Subcutaneous adipose tissue (tissue), 4 donors: ENCODE measurements at places on chromosomes 13 and 19. TPM values are rescaled to one million over a fixed set of nuclear protein-coding genes. Genes with fewer than 3 reads are reported as not detected.

Gene SDHAF1
- total RNA-seq: 46.9 TPM

Gene ICAM5
- 0.16 TPM for total RNA-seq

Gene CD177
- total RNA-seq: 3.6 TPM

Gene WDR87
- total RNA-seq: not detected

Gene CACNG7
- total RNA-seq: not detected

Gene ZNF44
- 15.0 TPM for total RNA-seq

Gene SLC8A2
- total RNA-seq: not detected

Gene MED29
- total RNA-seq: 28.9 TPM

Gene SEMA6B
- total RNA-seq: 5.7 TPM

Gene CADM4
- 0.82 TPM for total RNA-seq

Gene ZNF66
- total RNA-seq: 5.2 TPM

Gene ZNF8
- 4.6 TPM for total RNA-seq

Gene HCN2
- not detected for total RNA-seq

Gene CNN2
- 32.1 TPM for total RNA-seq

Gene TOMM40
- 69.5 TPM for total RNA-seq

Gene ACP5
- 85.7 TPM for total RNA-seq

Gene ZFP36
- total RNA-seq: 86.5 TPM

Gene ZNF714
- 7.1 TPM for total RNA-seq

Gene RASGRP4
- 11.9 TPM for total RNA-seq

Gene ZNF580
- total RNA-seq: 5.9 TPM

Gene PGLYRP1
- total RNA-seq: not detected

Gene CGB3
- not detected for total RNA-seq

Gene IQCN
- total RNA-seq: 7.9 TPM

Gene THSD1
- total RNA-seq: 12.6 TPM

Gene MCEMP1
- 1.3 TPM for total RNA-seq

Gene URAD
- total RNA-seq: not detected

Gene FBXO27
- total RNA-seq: 5.4 TPM

Gene ZNF471
- 4.2 TPM for total RNA-seq

Gene SHD
- not detected for total RNA-seq
